Nephron progenitor cell (in vitro differentiated cells): ENCODE measurements at places on chromosomes 2 and 18.

DNA sequence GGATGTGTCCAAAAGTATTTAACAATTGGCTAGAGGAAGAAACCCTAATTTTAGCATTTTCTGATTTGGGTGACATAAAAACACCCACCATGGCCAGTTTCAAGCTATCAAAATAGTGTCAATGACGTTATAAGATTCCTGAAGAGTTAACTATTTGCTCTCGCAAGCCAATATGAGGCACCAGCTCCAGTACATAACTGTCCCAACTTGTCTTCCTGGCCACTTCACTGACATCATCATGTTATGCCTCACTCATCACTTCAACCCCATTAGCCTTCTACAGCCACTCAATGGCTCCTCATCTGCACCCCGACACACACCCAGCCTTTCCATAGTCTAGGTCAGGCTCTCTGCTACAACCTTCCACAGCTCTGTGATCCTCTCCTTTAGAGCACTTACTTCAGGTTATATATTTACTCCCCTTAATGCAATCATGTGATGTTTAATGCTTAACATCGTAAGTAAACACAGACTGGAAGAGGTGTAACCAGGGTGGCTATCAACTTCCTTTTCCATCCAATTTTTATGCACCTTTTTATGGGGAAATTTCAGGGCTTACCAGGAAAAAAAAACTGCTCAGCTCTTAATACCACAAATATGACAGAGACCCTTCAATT lies 158.7 kb downstream of the VWC2L start:
- no peak for DNase-seq

DNA sequence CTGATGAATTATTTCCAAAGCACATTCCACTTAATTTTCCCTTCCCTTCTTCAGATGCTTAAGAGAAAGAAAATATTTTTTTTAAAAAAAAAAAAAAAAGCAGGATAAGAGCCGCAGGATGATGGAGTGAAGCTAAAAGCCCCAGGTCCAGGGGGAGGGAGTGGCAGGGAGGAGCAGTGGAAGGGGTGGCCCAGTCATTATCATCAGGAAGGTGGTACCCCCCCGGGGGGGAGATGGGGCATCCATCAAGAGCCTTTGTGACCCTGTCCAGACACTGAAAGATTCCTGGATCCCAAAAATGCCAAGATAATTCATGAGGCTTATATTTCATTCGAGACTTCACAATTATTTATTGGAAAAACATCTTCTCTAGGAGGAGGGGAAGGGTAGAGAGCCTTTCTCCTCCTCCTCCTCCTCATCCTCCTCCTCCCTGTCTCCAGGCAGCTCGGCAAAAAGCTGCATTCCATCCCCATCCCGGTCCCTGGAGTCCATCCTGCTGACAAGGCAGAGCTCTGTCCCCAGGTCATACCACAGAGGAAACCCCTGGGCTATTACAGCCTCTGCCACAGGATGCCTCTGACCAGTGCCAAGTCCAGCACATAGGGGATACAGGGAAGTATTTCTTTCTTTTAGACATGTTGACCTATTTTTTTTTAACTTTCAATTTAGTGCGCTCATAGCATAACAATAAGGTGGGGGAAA lies 125.3 kb downstream of the TWIST2 start:
- no peak for DNase-seq

DNA sequence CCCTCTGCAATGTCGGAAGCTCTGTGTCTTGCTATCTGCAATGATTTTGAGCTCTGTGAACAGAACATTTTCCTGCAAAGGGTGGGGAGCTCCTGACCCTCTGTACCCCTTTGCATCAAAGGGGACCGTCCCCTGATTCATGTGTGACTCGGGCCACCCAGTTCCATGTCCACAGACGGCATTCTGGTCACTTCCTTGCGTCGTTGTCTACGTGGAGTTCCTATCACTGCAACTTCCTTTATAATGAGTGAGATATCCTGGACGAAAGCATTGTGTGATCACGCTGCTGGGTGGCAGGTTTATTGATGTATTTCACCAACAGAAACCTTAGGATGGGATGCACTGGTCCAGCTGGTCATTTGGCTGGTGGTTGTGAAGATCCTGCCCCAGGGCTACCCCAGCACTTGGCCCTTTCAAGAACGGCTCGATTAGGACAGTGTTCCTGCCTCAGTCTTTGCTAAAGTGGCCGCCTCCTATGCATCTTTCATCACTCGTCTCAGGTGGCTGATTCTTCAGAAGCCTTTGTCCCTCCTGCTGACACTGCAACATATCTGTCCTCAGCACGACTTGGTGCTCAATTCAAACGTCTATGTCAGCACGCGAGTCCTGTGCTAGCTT lies 202.7 kb downstream of the ACKR3 start:
- DNase-seq: no peak

DNA sequence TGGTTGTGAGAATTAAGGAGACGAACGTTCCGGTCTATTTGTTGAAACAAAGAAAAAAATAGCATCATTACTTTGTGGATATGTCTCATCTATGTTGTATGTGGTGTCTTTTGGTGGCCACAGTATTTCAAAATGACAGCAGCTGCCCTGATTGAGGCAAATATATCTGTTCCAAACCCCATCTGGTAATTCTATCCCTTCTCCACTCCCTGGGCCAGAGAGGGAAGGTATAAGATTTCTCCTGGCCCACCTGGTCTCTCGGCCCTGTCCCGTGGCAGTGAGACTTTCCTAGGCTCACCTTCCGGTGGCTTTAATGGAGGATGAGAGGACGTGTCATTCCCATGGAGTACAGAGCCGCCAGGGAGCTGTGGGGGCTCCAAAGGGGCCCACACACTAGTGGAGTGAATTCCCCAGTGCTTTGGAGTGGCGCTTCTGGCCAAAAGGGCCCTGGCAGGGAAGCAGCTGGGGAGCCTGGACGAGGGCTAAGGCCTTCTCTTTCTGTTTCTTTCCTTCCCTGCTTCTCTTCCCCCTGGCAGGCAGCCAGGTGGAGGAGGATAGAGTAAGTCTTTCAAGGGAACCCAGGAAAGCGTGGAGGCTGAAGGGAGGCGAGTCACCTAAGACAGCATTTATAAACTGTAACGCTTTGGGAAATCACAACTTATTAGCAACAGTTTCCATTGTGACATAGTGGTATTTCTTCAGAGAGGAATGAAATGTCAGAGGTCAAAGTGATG lies 5.6 kb downstream of the FOSL2 start:
- no peak for DNase-seq
